ENCODE measurements at places on chromosomes 1 and 21. TPM values are rescaled to one million over a fixed set of nuclear protein-coding genes. Genes with fewer than 3 reads are reported as not detected.

GRCh38 chr1:41610361-41610760, 125.9 kb upstream of the EDN2 start:
- no peak for DNase-seq

TCHHL1 gene
- not detected for total RNA-seq

LAMB3 gene
- 7.8 TPM for total RNA-seq

GRCh38 chr1:70442490-70442889, 31.4 kb downstream of the CTH start:
- no peak for DNase-seq

DNA sequence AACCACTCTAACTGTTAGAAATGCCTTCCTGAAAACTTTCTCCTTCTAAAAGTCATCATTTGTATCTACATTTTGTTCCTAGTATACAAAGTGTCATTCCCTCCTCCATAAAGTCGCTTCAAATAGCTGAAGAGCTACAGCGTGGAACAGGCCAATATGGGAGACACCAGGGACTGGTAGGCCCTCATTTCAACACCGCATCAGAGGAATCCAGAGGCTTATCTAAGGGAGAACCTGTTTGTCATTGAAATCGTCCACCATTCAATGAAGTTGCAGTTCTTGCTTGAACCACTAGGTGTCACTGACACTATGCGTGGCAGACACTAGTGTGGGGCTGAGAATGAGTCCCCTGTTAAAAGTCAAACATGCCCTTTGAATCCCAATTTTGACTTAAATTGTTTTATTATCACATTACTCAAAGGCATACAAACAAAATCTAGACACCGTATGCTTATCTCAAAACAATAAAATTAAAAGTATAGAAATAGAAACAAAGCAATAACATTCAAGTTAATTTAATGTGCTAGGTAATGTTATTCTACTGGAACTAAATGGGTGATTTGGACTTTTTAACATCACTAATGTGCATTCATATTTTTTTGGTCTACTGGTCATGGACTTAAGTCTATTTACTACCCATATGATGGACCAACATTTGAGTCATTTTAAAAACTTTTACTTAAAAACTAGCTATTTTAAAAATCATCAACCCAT, 182.3 kb downstream of the FCRL5 start:
- peak; percentile 57 for DNase-seq

CFHR5 gene
- not detected for total RNA-seq
